ENCODE measurements at places on chromosomes 3 and 15. TPM values are rescaled to one million over a fixed set of nuclear protein-coding genes. Genes with fewer than 3 reads are reported as not detected.

The MST1R gene
- total RNA-seq, result 3.1 TPM

The MESP1 gene
- 10.2 TPM for total RNA-seq

The ITIH1 gene
- not detected for total RNA-seq

The ATP10A gene
- 10.1 TPM for total RNA-seq

The ADGRG7 gene
- total RNA-seq, result not detected

The MAGI1 gene
- 76.5 TPM for total RNA-seq

DNA sequence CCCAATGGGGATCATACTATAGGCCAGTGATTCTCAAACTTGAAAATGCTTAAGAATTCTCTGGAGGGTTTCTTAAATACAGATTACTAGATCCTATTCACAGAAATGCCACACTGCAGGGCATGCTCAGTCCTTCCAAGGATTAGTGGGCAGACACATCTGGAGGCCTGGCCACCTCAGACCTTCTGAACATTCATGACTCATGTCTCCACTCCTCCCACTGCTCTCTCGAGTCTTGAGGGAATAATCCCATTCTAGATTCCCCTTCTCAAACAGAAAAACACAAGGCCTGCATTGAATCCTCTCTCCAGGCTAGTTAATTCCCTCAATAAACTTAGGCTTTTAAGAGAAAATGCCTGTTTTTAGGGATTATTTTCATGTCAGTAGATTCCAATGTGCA, 22.1 kb downstream of the ZNF621 start:
- DNase-seq, result no peak

DNA sequence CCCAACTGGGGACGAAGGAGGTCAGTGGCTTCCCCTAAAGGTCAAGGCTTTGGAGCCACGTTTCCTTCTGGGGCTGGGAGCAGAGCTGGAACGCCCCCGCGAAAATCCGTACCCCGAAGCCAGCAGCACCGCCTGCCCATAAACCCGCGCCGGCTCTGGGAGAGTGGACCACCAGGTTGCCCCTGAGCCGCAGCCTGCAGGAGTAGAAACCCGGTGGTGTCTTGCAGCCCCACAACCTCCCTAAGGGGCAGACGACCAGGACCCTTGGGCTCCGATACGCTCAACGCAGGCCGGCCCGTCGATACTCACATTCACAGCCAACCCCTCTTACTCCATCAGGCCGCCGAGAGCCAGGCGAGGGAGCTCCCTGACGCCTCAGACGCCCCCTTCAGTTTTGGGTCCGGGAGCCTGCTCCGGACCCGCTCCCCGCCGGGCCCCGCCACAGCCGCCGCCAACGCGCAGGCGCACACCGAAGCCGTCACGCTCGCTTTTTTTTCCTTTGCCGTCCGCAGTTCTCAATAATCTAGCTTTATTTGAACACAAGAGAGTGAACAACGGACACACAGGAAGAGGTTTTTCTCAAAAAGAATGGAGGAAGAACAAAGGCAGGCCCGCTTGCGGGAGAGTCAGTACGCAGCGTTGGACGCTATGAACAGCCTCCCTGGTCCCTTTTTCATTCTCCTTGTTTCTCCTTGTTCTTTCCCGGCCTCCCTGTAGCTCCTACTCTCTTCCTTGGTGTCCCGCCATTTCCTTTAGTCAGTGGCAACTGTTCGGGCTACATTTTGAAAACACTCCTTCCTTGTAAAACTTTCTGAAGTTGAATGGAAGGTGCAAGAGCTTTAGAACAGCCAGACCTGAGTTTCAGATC, at the start of gene ZNF106:
ZNF106 (minus strand) TSS at position 471 of the 868 bp plus-strand sequence. CDS start 18,852 bp downstream, outside the sequence.
- DNase-seq, result peak; percentile 78

- DNase-seq, result no peak
Observed at GRCh38 chr15:41940441-41940857, 31.9 kb downstream of the EHD4 start.

- no peak for DNase-seq
Observed at GRCh38 chr3:59553076-59553475, 503.3 kb upstream of the CFAP20DC start.

GRCh38 chr3:15300323-15301078, 31.9 kb downstream of the SH3BP5 start:
- DNase-seq, result no peak

DNA sequence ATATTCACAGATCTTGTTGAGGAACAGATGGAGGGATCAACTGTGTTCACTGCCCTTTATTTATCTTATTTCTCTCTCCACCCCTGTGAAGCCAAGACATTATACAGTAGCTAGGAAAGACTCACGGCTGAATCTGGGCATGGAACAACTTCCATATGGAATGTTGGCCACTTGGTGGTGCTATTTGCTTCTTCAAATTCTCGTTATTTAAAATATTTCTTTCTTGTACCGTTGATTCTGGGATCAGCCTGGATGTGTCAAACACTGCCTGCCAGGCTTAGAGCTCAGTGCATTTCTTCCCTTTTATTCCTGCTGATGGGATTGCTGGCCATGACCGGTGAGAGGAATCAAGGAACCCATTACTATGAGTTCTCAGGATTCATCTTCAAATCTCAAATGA, 17.5 kb upstream of the GASK1A start:
- peak; percentile 54 for DNase-seq

DNA sequence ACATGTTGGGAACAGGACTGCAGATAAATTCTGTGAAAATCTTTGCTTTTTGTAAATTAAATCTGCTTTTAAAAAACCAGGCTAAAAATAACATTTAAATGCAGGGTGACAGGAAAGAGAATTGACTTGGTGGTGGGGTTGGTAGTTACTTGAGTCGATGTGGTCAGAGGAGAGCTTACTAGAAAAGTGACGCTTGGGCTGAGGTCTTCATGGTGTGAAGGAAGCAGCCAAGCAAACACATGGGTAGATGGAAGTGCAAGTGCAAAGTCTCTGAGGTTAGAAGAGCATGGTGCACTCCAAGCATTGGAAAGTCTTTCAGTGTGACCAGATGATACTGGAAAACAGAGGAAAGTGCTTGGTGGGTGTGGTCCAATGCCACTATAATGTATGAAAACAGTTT, 86.4 kb upstream of the THBS1 start:
- no peak for DNase-seq

- DNase-seq, result no peak
Observed at GRCh38 chr15:67834581-67835296, 5.1 kb downstream of the RNU6-1 start.

DNA sequence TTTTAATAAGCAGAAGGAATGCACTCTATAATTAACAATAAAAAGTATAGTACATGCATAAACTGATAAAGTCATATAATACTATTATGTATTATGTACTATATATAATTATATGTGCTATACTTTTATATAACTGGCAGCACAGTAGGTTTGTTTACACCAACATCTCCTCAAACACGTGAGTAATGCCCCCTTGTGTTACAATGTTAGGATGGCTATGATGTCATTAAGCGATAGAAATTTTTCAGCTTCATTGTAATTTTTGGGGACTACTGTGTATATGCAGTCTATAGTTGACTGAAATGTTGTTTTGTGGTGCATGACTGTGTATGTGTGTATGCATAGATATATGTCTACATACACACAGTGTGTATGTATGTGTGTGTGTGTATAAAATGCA, 100.6 kb downstream of the SLMAP start:
- no peak for DNase-seq

GRCh38 chr3:64163019-64163754, 62.1 kb downstream of the PRICKLE2 start:
- no peak for DNase-seq

DNA sequence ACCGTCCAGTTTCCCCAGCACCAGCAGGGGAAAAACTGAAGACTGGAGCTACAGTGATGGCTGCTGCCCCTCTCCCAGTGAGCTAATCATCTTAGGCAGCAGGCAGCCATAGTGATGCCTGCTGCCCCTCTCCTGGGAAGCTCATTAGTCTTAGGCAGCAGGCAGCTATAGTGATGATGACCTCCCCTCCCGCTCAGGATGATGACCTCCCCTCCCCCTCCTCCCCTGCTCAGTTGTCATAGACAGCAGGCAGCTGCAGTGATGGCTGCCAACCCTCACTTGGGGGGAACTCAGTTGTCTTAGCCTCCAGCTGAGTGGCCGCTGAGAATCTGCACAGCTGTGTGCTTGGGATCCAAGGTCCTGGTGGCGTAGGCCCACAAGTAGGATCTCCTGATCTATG, 80.9 kb upstream of the MANF start:
- no peak for DNase-seq

DNA sequence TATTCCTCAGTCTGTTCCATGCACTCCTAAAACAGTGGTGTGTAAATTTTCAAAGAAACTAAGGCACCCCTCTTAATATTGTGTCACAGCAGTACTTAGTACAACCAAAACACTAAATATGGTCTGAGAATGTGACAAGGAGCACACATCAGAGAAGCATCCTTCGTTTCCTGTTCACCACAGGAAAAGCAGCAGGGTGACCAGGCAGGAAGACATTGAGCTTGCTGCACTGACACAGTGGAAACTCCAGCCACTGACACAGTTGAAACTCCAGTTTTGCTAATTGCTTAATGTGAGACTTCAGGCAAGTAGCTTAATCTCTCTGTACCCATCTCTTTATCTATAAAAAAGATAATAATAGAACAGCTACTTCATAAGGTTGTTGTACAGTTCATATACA, 353.0 kb upstream of the RORA start:
- DNase-seq, result no peak

DNA sequence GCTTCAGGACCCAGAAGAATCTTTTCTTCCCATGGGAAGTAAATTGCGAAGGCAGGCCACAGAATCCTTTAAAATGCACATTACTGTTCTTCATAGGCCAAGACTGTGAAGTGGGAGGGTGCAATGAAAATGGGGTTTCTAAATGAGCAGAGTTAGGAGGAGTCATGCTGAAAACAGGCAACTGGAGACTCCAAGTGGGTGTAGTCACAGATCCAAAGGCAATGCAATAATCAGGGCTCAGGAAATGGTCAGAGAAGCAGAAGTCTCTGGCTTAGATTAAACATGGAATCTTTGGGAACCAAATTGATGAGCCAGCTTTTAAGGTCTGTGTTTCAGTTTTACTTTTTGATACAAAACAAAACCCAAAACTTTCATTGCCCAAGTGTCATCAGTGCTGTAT, 37.6 kb downstream of the HHLA2 start:
- no peak for DNase-seq

- DNase-seq, result no peak
Observed at GRCh38 chr15:82132742-82133141, 86.9 kb upstream of the MEX3B start.

DNA sequence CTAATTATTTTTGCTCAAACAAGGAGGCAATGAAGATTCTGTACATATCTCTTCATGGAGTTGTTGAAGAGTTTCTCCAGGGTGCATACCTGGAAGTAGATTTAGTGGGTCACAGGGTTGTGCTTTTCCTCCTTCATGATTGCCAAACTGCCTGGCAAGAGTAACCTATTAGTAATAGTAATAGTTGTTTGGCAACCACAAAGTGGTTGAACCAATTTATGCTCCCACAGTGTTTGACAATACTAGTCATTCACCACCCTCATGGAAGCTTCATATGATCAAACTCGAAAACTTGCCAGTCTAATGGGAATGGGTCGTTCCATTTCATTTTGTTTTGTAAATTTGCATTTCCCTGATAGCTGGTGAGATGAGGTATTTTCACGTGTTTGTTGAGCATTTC, 57.8 kb downstream of the TLE3 start:
- no peak for DNase-seq

DNA sequence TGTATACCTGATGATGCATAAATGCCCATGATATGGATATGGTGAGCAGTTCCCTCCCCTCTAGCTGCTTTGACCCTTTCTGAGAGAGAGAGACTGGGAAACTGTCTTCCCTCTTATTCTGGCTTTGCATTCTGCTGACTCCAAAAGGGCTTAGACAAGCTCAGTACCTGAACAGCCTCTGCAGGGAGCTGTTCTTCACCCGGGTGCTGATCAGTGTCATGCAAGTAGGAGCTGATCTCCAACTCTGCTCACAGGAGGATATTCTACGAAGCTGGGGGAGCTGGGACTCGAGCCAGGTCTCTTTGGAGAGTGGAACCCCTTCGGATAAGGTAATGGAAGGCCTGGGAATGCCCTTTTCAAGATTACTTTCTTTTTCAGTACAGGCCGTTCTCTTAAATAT, 237.1 kb downstream of the RYR3 start:
- DNase-seq, result no peak

DNA sequence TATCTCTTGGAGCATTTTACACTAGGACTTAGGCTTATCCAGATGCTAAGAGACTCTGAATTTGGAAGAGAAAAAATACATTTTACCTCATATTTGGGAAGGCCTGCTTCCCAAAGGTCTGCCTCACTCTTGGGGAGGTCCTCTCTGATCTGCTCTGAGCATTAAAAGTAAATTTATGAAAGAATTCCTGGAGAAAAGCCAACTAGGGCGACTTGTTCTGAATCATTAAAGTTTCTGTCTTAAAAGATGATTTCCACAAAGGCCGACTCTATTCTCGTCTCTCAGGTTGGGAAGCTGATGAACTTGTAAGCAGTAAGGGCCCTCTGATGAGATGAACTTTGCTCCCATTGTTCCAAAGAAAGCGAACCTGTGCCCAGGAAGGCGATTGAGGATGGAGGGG, 48.7 kb upstream of the HES1 start:
- no peak for DNase-seq

- DNase-seq, result no peak
Observed at GRCh38 chr3:89572261-89572660, 464.8 kb downstream of the EPHA3 start.
